CD4-positive, alpha-beta T cell treated with Interleukin-15 for 4 hours (primary cell): ENCODE measurements at places on chromosomes 12 and 14.

DNA sequence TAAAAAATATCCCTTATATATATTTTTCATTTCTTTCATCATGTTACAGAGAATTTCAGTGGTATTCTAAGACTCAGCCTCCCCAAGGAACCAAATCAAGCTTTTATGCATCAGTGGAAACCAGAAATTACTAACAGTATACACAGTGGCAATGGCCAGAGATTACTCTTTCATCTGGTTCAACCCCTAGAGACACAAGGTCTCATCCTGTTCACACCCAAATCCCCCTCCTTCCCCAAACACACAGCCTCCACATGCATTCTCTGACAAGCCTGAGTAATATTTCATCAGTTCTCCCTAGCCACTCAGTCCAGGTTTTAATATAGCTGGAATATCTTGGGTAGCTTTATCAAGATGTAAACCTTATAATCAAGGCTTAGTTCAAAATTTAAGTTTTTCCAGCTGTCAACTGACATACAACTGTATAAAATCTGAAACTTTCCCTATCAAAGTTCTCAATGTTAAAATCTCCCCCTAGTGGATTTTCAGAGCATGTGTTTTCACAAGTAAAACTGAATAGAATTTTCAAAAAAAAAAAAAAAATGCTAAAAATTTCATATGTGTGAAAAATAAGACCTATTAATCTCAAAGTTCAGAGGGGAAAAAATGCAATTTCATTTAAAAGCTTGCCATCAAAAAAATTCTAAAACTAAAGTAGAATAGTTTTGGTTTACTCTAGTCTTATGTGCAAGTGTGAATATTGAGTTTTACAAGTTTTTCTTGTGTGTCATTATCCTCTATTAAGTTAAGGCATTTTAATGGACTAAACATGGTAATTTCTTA, 10.5 kb upstream of the SSTR1 start:
- peak; percentile 18 for DNase-seq

GRCh38 chr12:112166051-112167015, 41.0 kb downstream of the TRAFD1 start:
- no peak for DNase-seq

- no peak for DNase-seq
These were observed 193.0 kb upstream of the PWP1 start for GRCh38 chr12:107492393-107493134.

DNA sequence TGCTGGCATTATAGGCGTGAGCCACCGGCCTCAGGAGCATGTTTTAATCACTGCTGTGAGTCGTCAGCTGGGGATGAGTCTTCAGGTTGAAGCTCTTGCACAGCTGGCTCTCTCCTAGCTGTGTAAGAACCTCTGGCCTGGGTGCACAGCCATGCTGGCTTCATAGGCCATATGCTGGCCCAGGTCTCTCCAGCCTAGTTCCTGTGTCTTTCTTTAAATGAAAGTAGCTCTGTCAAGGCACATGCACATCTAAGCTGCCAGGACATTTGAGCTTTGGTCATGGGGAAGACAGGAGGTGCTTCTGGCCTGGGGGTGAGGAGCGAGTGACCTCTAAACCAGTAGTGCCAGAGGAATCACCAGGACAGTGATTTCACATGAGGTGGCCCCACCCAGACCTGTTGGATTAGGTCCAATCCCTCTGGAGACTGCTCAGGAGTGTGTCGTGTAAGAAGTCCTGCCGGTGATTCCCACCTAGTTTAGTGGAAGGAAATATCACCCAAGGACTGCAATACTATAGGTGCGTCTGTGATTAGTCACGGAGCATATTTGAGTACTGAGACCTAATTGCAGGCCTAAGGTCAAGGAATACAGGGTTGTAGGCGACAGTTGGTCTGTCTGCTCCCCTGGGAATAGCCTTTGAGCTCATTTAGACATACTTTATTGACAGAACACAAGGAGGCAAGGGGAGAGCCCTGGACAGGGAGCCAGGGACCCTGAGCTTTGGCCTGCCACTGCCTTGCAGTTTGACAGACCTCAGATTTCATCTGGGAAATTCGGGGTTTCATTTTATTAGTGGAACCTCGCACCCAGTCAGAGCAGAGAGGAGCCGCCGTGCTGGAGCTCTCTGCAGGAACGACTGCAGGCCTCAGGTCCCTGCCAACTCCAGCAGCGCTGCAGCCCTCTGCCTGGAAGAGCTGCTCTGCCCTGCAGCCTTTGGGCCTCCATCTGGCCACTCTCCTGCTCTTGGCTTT, 67.0 kb downstream of the ANKRD9 start:
- no peak for DNase-seq

- no peak for DNase-seq
These were observed 110.9 kb upstream of the DNM1L start for GRCh38 chr12:32568228-32568627.

DNA sequence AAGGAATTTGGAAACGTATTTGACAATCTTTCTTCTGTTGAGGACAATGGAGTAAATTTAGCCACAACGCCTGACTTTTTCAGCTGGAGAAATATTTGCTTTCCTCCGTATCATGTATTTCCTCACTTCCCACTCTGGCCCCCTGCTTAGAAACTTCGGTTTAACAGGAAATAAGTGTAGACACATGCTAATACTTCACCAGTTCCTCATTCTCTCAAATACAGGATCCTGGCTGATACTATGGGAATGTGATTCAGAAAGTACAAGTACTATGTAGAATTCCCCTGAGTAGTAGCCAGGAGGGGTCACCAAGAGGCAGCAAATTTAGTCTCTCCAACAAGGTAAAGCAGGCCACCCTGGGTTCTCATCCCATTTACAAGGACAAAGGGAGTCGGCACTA, 58.0 kb downstream of the FAR2 start:
- no peak for DNase-seq
